Astrocyte of the spinal cord (primary cell): ENCODE measurements at places on chromosomes 11 and 22.

GRCh38 chr11:120391292-120391691 is 55.1 kb downstream of the ARHGEF12 start:
- DNase-seq, result no peak

DNA sequence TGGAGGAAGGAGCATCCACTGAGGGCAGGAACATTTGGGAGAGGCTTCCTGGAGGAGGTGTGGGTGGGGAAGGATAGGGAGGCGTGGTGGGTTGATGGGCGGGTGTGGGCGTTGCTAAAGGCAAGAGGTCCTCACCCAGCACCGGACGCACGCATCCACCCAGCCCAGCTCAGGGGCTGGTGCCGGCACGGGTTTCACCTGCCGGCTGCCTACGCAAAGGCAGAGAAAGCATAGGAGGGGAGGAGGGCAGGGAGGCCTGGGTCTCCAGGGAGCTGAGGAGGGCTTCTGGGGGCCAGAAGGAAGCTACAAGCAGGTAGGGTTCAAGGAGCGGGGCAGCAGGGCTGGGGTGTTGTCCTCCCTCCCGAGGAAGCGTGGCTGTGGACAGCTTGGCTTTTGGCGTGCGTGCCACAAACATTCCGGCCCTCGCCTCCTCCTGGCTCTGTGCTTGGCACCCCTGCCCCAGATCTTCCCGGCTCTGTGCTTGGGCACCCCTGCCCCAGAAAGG is 7.8 kb downstream of the SSH3 start:
- DNase-seq, result no peak

DNA sequence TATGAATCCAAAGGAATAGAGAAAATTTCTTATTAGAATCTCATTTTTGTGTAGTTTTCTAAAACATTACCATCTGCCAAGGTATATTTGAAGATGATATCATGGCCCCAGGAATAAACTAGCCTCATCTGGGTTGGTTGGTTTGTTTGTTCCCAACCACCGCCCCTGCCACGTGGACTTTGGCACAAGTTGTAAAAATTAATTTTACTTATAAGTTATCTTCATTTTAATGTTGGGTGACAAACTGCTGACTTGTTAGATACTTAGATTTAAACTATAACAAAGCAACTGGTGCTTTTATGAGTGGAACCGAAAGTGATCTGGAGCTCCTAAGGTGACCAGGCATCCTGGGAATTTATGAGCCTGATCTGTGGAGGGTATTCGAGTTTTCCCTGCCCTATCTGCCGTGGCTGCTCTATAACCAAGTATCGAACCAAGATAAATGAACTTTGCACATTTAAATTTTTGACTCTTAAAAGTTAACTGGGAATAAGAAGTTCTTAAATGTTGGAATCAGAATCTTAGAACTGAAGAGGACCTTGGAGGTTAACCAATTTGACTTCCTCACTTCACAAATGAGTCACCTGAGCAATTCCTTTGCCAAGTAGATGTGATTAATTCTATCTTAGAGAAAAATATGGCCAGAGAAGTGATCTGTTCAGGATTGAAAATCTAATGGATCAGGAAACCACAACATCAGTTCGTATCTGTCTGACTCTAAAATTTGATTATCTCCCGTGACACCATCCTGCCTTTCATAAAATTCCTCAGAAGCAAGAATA is 129.1 kb upstream of the ARHGAP42 start:
- peak; percentile 52 for DNase-seq

DNA sequence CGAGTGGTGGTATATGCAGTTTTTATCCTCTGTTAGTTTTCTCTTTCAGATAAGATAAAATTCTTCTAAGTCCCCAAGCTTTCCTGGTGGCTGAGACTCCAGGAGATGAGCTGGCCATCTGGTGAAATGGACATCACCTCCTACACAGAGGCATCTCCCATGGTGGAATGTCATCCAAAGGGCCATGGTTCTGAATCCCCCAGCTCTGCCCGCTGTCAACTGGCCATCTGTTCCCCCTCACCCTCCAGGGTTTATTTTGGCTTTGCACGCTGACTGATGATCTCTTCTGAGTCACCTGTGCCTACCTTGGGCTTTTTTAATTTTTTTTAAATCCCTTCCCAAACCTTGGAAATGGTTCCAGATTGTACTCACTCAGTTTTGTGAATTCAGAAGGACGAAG is 142.2 kb downstream of the HIPK3 start:
- no peak for DNase-seq

GRCh38 chr22:43682851-43683250 is 129.3 kb downstream of the EFCAB6 start:
- no peak for DNase-seq

DNA sequence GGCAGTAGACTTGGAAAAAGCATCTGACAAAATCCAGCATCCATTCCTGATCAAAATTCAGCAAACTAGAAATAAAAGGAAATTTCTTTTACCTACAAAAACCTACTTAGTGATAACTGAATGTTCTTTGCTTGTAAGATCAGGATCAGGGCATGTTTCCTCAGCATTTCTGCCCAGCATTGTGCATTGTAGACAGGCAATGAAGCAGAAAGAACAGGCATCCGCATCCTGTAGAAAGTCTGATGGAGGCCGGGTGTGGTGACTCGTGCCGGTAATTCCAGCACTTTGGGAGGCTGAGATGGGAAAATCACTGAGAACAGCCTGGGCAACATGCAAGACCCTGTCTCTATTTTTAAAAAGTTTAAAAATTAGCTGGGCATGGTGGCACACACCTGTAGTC is 32.5 kb upstream of the PANX2 start:
- no peak for DNase-seq

- DNase-seq, result no peak
These were observed 812.8 kb upstream of the API5 start for GRCh38 chr11:42498971-42499370.

- no peak for DNase-seq
These were observed 33.7 kb upstream of the SMPD1 start for GRCh38 chr11:6356503-6357055.

- DNase-seq, result no peak
These were observed 5.4 kb downstream of the MMP1 start for GRCh38 chr11:102792604-102793003.

DNA sequence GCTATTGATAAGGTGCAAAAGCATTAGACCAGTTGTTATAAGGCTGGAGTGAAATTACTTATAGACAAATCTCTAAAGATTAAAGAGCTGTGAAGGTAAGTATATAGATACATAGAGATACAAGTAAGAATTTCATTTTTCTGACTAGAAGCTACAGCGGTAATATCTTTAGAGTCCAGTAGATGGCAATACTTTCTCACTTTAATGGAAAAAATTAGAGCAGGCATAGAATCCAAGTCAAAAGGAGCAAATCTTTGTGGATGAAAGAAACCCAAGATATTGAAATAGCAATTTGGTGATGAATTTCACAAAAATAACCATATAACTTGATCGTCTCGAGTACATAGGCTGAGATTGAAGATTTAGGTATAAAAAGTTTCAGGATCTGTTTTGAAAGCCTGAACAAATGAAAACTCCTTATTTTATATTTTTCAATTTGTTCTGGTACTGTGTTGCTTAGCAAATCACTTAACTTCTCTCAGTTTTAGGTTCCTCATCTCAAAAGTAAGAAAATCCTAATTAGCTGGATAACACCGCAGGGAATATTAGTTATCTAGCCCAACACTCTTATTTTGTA is 81.9 kb downstream of the UVRAG start:
- DNase-seq, result peak; percentile 62

DNA sequence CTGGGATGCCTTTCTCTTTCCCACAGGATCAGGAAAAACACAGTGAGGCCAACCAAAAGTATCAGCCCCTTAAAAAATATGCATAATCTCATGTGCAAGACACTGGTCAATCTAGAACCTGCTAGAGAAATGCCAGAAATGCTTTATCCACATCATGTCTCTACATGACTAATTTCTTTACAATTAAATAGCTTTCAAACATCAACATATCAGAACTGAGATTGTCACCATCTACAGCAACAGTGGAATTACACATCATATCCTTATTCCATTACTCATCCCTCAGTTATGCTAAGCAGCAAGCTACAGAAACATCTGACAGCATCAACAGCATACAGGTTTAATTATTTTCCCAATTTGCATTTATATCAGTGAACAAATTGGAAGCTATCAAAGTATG is 78.8 kb downstream of the DDIAS start:
- peak; percentile 68 for DNase-seq

- no peak for DNase-seq
These were observed 39.0 kb upstream of the AMOTL1 start for GRCh38 chr11:94728966-94729751.

DNA sequence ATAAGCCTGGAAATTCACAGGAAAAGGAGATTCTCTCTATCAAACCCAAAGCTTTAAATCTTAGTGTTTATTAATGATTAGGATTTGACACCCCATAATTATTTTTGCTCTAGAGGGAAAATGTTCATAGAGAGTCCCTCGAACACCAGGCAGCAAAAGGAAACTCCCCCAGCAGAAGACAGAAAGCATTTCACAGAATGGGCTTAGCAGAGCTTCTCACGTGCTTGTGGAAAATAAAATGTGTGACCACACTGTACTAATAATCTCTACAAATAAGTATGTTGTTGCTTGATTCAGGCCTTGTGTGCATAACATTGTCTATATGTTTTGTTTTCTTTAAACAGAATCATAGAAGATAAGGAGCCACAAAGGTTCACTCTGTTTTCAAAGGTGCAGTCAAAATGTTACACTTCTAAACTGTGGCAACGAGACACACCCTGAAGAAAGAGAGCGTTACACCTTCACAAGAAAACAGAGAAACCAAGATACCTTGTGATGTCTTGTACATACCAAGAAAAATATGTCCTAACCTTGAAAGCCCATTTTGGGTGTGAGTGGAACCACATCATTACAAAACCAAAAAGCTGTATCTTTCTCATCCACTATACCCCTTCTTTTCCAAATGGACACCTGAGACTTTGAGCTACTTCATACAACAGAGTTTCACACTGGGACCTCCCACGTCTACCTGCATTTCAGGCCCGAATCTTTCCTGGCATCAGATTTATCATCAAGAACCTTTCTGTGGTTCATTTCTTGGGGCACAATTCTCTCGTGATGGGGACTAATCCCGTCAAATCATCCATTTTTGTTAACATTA is 282.5 kb downstream of the ETS1 start:
- DNase-seq, result no peak

- DNase-seq, result no peak
These were observed 57.2 kb downstream of the GRAMD1B start for GRCh38 chr11:123487157-123487744.

DNA sequence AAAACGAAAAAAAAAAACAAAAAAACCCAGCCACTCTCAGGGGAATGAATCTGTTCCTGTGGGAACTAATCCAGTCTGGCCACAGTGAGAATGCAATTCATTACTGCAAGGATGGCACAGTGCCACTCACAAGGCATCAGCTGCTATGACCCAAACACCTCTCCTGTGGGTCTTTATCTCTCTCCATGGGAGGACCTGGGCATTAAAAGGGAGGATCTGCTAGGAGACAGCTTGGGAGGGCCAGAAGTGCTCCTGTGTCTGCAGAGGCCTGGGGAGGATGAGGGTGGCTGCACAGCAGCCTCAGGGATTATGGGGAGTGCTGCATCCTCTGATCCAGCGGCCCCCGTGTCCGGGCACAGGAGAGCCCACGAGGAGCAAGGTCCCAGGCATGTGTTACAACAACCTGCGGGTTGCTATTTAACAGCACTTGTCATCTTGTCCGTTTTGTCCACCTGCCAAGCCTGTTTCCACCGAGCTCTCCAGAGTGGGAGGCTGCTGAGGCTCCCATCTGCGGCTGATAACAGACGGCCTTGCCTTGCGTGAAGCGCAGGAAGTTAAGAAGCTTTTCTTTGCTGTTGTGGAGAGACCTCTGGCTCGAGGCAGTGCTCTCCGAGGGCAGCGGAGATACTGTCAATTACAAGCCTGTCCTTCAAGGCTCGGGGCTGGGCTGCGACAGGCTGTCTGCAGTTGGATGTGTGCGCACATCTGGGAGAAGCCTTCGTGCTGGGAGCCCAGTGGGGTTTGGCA is 97.7 kb downstream of the NXPE2 start:
- no peak for DNase-seq

- DNase-seq, result no peak
These were observed 23.5 kb downstream of the CPT1A start for GRCh38 chr11:68818181-68818580.

GRCh38 chr22:39212721-39213376 is 31.9 kb downstream of the PDGFB start:
- no peak for DNase-seq

- DNase-seq, result no peak
These were observed 79.9 kb upstream of the PRR5 start for GRCh38 chr22:44622147-44622427.

- DNase-seq, result no peak
These were observed 118.1 kb downstream of the ETS1 start for GRCh38 chr11:128469220-128469619.

- DNase-seq, result peak; percentile 54
These were observed 45.5 kb downstream of the PIWIL3 start for GRCh38 chr22:24728790-24729637.

- DNase-seq, result peak; percentile 45
These were observed 1.6 kb downstream of the APLP2 start for GRCh38 chr11:130071211-130071712.

DNA sequence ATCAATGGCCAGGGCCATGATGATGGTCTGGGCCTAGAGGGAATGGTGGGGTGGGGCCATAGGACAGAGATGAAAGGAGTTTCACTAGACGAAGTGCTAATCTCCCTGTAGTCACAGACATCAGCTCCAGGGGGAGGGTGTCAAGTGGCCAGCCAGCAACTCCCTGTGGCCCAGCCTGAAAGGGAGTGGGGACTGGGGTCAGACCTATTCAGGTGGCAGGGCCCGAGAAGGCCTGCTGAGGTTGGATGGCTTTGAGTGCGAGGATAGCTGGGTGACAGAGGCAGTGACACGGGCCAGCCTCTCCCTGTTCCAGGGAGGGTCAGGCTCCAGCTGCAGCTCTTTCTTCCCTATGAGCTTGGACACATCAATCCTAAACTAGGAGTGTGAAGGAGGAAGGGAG is 11.0 kb downstream of the TOB2 start:
- DNase-seq, result no peak

DNA sequence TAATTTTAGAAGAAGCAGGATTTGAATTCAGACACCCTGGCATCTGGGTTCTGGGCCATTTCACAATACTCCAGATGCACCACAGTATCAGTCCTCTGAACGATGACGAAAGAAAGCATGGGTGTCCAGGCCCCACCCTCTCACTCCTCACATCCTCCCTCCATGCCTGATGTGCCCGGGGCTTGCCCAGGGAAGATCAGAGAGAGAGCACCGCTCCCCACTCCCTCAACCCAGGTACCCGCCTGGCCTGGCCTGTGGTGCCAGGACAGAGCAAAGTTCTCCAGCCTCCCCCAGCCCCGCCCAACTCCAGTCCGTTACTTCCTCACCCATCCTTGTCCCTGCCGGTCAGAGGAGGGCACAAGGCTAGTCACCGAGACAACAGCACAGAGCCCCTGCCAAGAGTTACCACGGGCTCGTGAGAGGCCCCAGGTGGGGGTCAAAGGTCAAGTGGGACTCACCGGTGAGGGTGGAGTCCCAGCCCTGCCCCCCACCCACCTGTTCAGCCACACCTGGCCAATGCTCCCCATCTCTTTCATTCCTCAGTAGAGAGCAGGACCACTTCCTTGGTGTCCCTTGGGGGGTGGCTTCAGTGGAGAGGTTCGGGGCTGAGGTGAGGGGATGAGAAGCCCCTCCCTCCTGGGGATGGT is 8.1 kb downstream of the BCL9L start:
- peak; percentile 75 for DNase-seq

GRCh38 chr22:37986371-37986770 is 2.0 kb upstream of the SOX10 start:
- no peak for DNase-seq

GRCh38 chr11:88415495-88415894 is 78.0 kb upstream of the CTSC start:
- no peak for DNase-seq
